ENCODE measurements at places on chromosomes 7 and 10.

GRCh38 chr10:131168238-131168875, 143.2 kb downstream of the TCERG1L start:
- DNase-seq, result no peak

DNA sequence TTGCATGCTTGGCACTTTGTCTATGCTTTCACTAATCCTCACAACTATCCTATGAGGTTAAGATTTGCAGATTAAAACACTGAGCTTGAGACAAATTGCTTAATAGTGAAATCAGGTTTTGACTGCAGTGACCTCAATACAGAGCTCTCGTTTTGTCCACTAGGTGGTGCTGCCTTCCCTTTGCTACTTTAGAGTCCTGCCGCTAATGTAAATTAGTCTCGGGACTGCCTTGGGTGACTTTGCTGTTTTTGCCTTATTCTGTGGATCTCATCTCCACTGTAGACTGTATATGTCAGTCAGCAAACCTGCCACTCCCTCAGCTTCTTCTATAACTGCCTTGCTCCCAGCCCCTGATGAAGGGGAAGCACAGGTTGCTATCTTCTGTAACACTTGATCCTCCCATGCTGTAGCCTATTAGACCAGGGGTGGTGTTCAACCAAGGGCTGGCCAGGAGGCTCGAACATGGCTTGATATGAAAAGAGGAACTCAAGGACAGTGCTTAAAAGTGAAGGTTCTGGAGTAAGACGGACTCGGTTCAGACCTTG, 26.0 kb downstream of the ASB4 start:
- peak; percentile 30 for DNase-seq

DNA sequence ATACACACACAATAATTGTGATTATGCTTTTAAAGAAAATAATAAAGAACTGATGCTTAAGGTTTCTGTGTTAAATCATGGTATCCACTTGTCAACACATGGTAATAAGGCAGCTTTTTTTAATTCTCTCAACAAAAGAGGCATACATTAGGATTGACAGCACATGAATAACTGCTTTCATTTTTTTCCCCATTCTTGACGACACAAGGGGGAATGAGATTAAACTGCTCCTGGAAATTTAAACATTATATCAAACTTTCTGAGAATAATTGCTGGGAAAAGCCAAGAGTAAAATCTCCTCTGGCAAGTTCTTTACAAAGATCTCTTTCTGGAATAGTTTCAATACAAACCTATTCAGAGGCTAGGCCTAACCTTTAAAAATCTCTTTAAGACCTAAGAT, 99.0 kb upstream of the GPR22 start:
- no peak for DNase-seq

GRCh38 chr7:64892666-64893309, 10.3 kb upstream of the ZNF273 start:
- no peak for DNase-seq

DNA sequence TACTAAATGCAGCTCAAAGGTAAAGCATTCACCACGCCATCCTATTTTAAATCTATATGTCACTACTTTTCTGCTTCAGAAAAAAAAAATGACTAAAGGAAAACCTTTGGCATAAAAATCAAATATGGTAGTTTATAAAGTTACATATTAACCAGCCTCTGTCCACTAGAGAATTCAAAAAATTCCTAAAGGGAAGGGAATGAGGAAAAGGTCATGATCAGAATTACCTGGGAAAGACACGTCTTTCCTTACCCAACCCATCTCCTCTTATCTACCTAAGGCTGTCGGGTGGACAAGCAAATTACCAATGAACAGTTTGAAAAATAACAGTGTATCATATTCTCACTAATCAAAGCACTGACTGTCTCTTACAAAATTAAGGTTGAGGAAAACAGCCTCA, 100.7 kb upstream of the TMEM106B start:
- DNase-seq, result no peak

DNA sequence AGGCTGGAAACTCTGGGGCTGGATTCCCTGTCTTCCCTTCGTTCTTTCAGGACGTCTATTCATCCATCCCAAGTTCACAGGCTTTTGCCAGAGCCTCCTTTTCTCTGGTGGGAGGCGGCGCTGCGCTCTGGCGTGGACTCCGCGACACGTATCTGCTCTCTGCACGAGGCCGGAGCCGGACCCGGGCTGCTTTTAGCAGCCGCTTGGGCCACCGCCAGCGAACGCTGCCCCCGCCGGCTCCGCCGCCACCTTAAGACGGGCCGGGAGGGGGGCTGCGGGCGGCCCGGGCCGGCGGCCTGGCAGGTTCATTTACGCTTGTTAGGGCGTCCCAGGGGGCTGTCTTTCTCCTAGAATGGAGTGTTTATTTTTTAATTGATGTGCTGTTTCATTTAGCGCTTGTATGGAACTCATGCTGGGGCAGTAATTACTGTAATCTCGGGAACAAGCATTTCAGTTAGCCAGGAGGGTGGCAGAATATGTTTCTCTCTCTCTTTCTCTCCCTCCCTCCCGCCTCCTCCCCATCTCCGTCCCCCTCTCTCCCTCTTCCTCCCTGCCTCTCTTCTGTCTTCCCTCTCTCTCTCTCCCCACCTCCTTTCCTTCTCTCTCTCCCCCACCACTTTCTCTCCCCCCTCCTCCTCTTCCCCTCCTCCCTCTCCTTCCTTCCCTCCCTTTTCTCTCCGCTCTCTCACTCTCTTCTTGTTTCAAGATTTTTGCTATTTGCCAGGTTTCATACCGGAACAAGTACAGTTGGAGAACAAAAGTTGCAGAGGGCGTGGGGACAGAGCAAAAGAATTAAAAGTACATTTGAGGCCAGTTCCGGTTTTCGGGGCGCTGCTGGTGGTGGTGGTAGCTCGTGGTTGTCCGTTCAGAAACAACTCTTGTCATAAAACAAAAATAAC, 1.3 kb upstream of the FZD8 start:
- peak; percentile 67 for DNase-seq

DNA sequence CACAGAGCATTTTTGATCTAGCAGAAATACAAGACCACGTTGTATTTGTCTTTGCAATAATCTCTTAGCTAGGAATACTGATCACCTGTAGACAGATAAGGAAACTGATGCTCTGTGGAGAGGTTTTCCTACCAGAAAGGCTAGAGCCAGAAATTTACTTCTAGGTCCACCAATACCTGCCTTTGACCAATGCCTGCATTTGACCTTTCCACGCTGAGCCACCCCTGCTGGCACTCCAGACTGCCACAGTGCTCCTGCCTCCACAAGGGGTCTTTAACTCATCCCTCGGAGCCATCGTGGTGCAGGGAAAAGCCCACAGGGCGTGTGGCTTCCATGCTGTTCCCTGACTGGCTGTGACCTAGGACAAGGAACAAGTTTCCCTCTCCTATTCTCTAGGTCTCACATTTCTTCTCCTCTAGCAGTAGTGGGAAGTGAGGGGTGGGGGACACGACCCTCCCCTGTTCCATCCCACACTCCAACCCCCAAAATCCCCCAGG, 1.5 kb upstream of the ELN start:
- no peak for DNase-seq

- no peak for DNase-seq
Measured at GRCh38 chr7:106277976-106278375, 6.8 kb downstream of the NAMPT start.

DNA sequence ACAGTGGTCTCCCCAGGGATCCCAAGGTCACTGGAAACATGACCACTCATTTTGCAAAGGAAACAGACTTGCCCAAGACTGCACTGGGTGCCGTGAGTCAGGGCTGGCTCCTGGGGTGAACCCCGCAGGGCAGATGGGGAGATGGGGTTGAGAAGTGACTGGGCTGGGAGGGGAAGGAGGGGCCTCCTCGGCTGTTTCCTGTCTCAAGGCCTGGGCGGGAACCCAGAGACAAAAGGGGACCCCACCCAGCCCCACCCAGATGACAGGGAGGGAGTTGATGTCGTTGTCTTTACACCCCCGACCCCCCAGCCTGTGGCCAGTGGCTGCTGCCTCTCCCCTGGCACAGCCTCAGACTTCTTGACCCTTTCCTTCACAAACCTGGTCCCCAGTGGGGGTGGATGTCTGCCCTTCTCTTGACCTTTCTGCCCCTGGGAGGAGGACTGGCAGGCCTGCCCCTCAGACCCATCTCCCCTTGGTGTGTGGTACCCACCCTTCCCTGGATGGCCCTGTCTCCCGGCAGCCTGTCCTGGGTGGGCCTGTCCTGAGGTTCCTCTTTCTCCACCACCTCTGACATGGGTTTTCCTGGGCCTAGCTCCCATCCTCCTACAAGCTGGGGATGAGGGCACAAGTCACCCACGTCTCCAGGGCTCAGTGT, 1.4 kb downstream of the MYO1G start:
- DNase-seq, result no peak

DNA sequence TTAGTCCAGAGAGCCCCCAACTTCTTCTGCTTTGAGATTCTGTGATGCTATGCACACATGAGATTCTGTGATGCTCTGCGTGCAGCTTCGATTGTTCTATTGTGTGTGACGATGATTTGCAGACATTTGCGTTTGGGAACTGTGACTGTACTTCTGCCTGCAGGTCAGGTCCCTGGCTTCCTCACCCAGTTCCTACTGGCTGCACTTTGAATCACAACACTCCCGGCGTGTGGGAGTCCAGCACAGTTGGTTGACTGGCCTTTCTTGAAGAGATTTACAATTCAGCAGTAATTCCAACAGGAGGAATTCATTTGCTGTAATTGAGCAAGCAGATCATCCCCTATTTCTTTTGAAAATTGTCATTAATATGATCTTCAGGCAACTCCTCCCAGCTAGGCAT, 252.2 kb upstream of the YAE1 start:
- DNase-seq, result no peak

- no peak for DNase-seq
Measured at GRCh38 chr7:71518880-71519279, 386.9 kb downstream of the GALNT17 start.

DNA sequence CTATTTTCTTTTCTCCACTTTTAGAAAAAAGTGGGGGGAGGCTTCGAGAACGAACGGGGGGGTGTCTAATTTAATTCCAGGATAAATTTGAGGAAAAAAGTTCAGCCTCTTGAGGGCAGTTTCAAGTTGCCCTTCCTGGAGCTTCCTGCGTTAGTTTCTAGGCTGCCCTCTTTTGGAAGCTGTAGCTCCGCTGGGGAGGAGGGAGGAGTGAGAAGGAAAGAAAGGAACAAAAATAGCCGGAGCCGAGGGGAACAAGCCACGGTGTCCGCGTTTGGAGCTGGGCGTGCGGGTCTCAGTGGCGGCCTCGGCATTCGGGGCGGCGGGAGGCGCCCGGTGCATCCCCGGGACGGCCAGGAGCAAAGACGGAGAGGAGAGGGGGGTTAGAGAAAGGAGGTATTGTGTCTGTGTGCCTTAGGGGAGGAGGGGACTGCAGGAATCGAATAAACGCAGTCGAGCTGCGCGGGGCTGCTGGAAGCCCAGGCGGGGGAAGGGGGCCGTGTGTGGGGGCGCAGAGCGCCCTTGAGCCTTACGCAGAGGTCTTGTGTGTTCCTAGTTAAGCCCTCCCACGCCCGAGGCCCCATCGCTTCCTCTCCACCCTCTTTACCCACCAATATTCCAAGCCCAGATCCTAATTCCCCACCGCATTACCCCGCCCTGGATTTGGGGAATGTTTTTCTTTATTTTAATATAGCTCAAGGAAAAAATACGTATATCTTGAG, 2.0 kb upstream of the TNRC18 start:
- DNase-seq, result no peak

DNA sequence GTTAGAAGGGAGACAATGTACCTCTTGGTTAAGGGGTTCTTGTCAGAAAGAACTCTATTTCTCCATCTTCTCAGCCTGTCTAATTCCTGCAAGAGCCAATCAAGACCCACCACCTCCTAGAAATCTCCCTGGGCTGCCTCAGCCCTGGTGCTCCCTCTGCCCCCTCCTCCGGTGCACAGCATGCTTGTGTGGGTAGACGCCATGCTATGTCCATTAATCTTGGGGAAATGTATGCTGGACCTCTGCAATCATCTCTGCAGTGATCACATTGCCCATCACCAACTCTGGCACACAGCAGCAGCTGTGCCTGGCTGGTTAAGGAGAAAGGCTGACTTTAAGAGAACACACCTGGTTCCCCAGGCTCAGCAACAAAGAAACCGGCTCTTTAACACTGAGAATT, 37.3 kb downstream of the SH3PXD2A start:
- DNase-seq, result no peak

GRCh38 chr7:16393862-16394422, 27.4 kb downstream of the CRPPA start:
- no peak for DNase-seq

DNA sequence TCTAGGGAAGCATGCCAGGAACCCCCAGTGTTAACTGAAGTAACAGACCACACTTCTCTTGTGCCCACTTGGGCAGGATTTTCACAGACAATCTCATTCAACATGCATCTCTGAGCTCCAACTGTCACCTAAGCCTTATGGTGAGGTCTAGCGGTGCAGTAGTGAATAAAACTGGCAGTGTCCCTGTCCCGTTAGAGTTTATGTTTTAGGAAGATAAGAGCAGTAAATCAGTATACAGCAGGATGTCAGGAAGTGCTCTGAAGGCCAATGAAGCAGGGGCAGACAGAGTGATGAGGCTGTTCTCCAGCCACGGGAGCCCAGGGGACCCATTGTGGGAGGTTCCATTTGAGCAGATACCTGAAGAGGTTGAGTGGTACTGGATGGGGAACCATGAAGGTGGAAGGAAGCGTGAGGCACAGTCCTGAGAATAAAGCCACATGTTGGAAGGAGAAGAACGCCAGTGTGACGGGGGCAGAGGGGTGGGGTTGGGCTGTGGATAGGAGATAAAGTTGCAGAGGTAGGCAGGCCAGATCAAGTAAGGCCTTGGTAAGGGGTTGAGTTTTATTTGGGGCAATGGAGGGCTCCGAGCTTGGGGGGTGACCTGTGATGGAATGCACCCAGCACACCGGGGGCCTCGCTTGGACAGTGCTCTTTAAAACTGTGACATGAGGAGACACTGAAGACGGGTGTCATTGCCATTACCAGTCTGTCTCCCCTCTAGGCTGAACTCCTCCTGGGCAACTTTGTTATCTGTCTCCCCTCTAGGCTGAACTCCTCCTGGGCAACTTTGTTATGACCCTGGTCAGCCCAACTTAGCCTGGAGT, 6.6 kb downstream of the GDF10 start:
- DNase-seq, result no peak

GRCh38 chr10:11598712-11599397, 12.6 kb downstream of the USP6NL start:
- DNase-seq, result no peak

DNA sequence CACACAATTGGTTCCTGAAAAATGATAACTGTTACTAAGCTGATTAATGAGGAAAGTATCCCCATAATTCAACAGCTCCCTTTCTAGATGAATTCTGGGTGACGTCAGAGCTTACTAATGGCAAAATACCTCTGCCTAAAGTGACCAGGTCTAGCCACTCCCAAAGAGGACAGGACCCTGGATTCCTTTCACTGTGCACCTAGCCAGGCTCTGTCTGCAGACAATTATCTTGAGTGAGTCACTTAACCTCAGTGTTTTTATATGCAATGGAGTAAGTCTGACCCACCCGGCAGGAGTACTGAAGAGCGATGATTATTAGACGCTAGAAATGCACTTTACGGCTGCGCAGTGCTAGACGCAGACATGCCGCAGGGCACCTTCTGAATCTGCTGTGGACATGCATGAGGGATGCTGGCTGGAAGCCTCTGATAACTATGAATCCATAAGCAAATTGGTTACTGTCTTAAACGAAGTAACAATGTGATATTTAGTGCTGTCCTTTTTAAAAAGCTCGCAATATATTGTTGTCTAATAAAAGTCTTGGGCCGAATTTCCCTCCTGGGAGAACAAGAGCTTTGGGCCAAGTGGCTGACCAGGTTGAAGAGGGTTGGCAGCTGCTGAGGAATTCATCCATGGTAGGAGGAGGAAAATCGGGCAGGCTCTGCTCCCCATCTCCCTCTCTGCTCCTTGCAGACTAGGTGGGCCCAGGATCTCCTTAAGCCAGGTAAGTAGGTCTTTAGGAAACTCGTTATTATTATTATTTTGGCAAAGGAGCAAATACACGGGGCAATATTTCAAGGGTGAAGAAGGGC, 4.6 kb upstream of the INPP5A start:
- no peak for DNase-seq

GRCh38 chr10:128274938-128275337, 148.7 kb upstream of the MKI67 start:
- DNase-seq, result no peak
